ENCODE measurements at places on chromosomes 4 and X.

- ATAC-seq: no peak
Measured at GRCh38 chrX:24301060-24301459, 12.8 kb downstream of the SUPT20HL2 start.

- no peak for ATAC-seq
Measured at GRCh38 chr4:96103086-96103485, 263.2 kb downstream of the PDHA2 start.

- ATAC-seq: no peak
Measured at GRCh38 chr4:146643812-146644401, 5.2 kb downstream of the POU4F2 start.

DNA sequence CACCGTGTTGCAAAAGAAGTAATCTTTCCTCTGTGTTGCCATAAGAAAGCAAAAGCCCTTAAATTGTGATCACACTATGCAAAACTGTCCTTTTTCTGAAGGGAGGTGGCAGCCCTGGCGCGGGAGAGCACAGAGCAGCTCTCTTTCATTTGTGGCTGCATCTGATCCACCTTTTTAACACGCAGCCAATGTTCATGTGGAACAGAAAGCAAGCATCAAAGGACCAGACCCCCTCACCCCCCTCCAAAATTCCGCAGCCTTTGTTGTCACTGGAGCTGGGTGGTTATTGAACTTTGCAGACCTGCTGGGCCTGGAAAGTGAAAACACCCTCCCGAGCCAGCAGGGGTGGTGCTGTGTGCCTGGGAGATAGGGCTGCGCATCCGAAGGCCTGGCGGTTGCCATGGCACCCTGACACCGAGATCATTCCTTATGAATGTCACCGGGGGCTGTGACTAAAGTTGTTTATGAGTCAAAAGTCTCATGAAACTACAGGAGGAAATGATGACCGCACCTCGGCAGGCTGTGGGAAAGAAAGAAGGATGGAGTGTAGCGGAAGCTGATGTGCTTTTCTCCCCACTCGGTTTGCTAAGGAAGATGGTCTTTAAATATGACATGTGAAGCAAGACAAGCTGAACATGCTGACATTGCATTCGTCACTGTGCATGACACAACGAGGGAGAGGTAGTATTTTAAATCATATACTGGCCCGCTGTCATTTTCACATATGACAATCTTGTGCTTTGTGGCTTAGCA lies 367.4 kb downstream of the UNC5C start:
- ATAC-seq: peak; percentile 90

DNA sequence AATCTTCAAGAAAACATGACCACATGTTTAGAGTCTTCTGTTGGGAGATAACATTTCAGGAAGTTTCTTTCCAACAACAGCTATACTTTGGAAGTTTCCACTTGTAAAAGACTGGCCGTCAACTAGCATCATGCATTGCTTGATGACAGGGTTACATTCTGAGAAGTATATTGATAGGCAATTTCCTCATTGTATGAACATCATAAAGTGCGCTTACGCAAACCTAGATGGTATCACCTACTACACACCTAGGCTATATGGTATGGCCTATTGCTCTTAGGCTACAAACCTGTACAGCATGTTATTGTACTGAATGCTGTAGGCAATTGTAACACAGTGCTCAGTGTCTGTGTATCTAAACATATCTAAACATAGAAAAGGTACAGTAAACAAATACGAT lies 25.4 kb upstream of the CD40LG start:
- no peak for ATAC-seq

- ATAC-seq: no peak
Measured at GRCh38 chrX:122219735-122220134, 964.3 kb upstream of the GRIA3 start.

GRCh38 chr4:108466936-108467902 lies 153.2 kb upstream of the RPL34 start:
- peak; percentile 95 for ATAC-seq

GRCh38 chr4:168562041-168562571 lies 65.3 kb downstream of the PALLD start:
- ATAC-seq: peak; percentile 46

DNA sequence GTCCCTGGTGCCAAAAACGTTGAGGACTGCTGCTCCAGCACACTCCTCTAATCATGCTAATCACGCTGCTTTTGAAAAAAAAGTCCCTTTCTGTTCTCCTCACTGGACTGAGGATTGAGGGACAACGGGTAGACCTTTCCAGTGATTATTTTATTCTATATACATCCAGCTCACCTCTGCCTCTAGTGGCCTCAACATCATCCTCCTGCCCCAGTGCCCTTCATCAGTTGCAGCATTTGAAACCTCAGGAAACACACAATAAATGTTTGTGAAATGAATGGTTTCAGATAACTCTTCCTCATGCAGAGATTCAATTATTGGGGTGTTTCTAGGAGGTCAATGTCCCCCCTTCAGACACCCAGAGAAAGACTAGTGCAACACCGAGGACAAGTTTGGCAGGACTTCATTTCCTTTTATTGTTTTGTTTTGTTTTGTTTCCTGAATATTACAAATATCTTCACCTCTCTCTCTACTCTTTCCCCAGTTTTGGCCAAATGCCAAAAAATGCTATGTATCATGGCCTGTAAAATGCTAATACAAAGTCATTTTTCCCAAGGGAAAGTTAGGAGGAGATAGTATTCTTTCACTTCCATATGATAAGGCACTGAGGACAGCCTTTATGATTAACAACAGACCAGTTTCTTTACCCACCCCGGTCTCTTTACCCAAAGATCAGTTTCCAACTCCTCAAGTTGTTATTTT lies 460.1 kb upstream of the SLIT2 start:
- no peak for ATAC-seq
